Right lobe of liver (tissue), 6 donors: ENCODE measurements at places on chromosomes 1 and 21. TPM values are rescaled to one million over a fixed set of nuclear protein-coding genes. Genes with fewer than 3 reads are reported as not detected.

The HNRNPCL1 gene
- total RNA-seq, result not detected

The UBL4B gene
- not detected for total RNA-seq

The VAV3 gene
- total RNA-seq, result 1.6 TPM

The CLDN19 gene
- total RNA-seq, result not detected

The SLC44A5 gene
- total RNA-seq, result 0.86 TPM

The GTF2B gene
- 12.2 TPM for total RNA-seq

The MYBPH gene
- not detected for total RNA-seq

The LCE2A gene
- not detected for total RNA-seq

The PLEKHN1 gene
- 0.26 TPM for total RNA-seq

The PODN gene
- total RNA-seq, result 5.9 TPM

The CASQ2 gene
- total RNA-seq, result 0.44 TPM

The IGSF3 gene
- total RNA-seq, result 0.51 TPM

The BRINP3 gene
- total RNA-seq, result not detected

The LRRC3 gene
- total RNA-seq, result 15.2 TPM

The ZNF593OS gene
- total RNA-seq, result not detected

The ZSWIM5 gene
- 0.35 TPM for total RNA-seq

The CORT gene
- total RNA-seq, result not detected

The CNTN2 gene
- total RNA-seq, result not detected

The RHBDL2 gene
- not detected for total RNA-seq

The OXCT2 gene
- 1.1 TPM for total RNA-seq

The TMOD4 gene
- total RNA-seq, result not detected

The SLC35F3 gene
- total RNA-seq, result not detected

The OPTC gene
- not detected for total RNA-seq

The TDRD5 gene
- not detected for total RNA-seq

The NR1I3 gene
- 51.2 TPM for total RNA-seq

The MFAP2 gene
- not detected for total RNA-seq

The COL8A2 gene
- 0.18 TPM for total RNA-seq

The MANEAL gene
- 9.4 TPM for total RNA-seq

The BMP8B gene
- total RNA-seq, result 1.9 TPM

The PGLYRP4 gene
- not detected for total RNA-seq

The EDARADD gene
- total RNA-seq, result 0.23 TPM

The MPL gene
- total RNA-seq, result not detected

The ADAMTSL4 gene
- 20.5 TPM for total RNA-seq

The ZNF695 gene
- not detected for total RNA-seq

The AIRE gene
- not detected for total RNA-seq

The CCDC27 gene
- not detected for total RNA-seq

The KCNE1 gene
- total RNA-seq, result 3.2 TPM
